PC-9 (cell line): ENCODE measurements at places on chromosomes 2 and 18. TPM values are rescaled to one million over a fixed set of nuclear protein-coding genes. Genes with fewer than 3 reads are reported as not detected.

GRCh38 chr2:3588084-3588483, 6.8 kb upstream of the COLEC11 start:
- no peaks in the 10 kb centered on the region for H3K4me1 ChIP-seq
- no peak overlapping the region for H3K27ac ChIP-seq
- H3K27me3 ChIP-seq, result no peaks in the 10 kb centered on the region
- H3K4me3 ChIP-seq, result no peak overlapping the region
- peaks cover 15% of the 10 kb centered on the region for H3K36me3 ChIP-seq
- no peak for DNase-seq

- H3K27ac ChIP-seq, result no peak overlapping the region
- no peak for DNase-seq
- no peak overlapping the region for H3K4me3 ChIP-seq
- H3K36me3 ChIP-seq, result no peaks in the 10 kb centered on the region
- H3K27me3 ChIP-seq, result no peaks in the 10 kb centered on the region
Measured at GRCh38 chr2:217433522-217433921, 569.3 kb downstream of the TNS1 start.

DNA sequence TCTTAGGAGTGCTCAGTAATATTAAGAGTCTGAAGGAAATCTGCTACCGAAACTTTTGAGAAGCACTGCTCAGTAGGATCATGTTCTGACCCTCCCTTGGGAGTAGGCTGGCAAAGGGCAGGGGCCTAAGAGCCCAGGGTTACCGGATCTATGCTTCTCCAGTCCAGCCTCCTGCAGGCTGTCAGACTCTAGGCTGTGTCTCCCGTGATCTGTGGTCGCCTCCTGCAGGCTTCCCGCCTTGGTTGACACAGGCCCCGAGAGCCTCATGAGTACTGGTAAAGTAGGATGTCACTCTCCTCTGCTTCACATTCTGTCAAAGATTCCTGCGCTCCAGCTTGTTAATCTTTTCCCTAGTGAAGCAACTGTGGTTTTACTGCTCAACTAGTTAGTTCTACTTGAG, 647.8 kb upstream of the RAB6C start:
- peaks cover 41% of the 10 kb centered on the region for H3K27me3 ChIP-seq
- no peaks in the 10 kb centered on the region for H3K4me1 ChIP-seq
- H3K4me3 ChIP-seq, result no peak overlapping the region
- DNase-seq, result no peak
- H3K27ac ChIP-seq, result no peak overlapping the region
- H3K36me3 ChIP-seq, result no peaks in the 10 kb centered on the region

DNA sequence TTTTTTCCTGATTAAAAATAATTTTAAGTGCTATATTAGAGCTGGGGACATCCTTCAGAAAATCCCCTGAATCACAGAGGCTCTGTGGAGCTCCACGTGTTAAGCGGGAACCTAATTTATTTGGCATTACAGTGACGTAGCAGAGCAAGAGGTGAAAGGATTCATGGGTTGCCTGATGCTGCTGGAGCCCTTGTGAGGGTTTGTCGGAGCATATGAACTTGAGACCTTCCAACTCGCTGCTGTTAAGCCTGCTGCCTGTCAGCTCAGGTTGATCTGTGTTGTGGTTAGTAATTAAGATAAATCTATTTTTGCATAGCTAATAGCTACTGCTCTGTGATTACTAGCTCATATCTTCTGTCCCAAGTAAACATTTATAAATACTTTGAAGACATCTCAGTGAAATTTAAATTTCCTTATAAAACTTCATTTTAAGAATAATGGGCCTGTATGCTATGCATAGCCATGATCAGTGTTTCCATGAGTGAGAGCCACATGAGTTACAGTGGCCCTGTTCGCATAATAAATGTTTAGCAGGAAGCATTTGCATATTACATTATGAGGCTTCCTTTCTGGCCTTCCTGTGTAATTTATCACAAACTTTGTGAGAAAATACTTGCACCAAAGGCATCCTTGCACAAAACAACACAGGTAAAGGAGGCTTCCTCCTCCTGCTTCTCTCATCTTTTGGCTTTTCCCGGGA, 438.9 kb downstream of the PTPRM start:
- H3K27me3 ChIP-seq, result no peaks in the 10 kb centered on the region
- no peaks in the 10 kb centered on the region for H3K4me1 ChIP-seq
- no peak for DNase-seq
- H3K36me3 ChIP-seq, result no peaks in the 10 kb centered on the region
- no peak overlapping the region for H3K27ac ChIP-seq
- H3K4me3 ChIP-seq, result no peak overlapping the region

GRCh38 chr2:135984199-135985017, 1.0 kb downstream of the DARS1 start:
- peak overlapping the region; percentile 93 for H3K27ac ChIP-seq
- H3K4me1 ChIP-seq, result peaks cover 15% of the 10 kb centered on the region
- H3K27me3 ChIP-seq, result no peaks in the 10 kb centered on the region
- H3K36me3 ChIP-seq, result 0 out of 2 replicates have a peak, but pooled peaks cover 27% of the 10 kb centered on the region

DNA sequence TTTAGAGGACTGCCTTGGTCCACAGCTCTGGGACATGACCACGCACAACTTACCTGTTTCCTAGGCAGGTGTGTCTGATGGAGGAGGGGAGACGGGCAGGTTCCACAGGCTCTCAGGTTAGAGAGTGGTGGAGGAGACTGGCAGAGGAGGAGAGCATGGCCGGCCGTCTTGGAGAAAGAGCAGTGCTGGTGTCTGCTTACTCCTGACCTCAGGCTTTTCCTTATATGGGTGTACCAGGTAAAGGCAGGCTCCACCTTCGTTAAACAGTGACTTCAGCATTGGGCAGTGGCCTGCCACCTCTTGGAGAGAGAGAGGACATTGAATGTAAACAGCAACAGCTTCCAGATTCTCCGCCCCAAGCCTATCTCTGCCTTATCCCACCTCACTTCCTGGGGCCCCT, at the start of gene CAPN13:
CAPN13 (minus strand) TSS at position 198 of the 400 bp plus-strand sequence. CDS start 20,121 bp downstream, outside the sequence.
- peak within 1 kb of the TSS; percentile 36 for H3K27ac ChIP-seq
- peak within 1 kb of the TSS; percentile 47 for H3K4me3 ChIP-seq
- H3K36me3 ChIP-seq, result no peaks in the 10 kb centered on the region
- peaks cover 32% of the 10 kb centered on the region for H3K4me1 ChIP-seq

DNA sequence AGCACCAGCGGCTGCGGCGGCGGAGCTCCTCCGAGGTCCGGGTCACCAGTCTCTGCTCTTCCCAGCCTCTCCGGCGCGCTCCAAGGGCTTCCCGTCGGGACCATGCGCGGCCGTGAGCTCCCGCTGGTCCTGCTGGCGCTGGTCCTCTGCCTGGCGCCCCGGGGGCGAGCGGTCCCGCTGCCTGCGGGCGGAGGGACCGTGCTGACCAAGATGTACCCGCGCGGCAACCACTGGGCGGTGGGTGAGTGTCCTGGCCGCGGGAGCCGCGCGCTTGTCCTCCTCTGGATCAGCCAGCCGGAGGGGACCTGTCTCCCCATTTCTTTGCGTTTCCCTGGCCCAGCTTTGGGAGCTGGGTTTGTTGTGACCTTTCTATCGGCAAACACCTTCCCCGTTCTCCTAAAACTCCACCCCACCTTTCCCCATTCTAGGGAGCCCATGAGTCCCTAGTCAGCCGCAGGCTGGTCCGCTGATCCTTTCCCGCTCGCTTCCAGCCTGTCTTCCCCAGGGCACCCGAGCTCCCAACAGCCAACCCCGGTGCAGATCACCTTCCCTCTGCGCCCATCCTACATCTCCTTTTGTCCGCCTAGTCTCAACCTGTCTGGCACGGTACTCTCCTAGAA, 316 bp downstream of the GRP start:
- no peaks in the 10 kb centered on the region for H3K4me1 ChIP-seq
- no peaks in the 10 kb centered on the region for H3K36me3 ChIP-seq

- H3K27ac ChIP-seq, result no peak overlapping the region
- H3K36me3 ChIP-seq, result no peaks in the 10 kb centered on the region
- H3K27me3 ChIP-seq, result no peaks in the 10 kb centered on the region
- H3K4me3 ChIP-seq, result no peak overlapping the region
Measured at GRCh38 chr2:211225784-211226183, 669.4 kb downstream of the CPS1 start.

DNA sequence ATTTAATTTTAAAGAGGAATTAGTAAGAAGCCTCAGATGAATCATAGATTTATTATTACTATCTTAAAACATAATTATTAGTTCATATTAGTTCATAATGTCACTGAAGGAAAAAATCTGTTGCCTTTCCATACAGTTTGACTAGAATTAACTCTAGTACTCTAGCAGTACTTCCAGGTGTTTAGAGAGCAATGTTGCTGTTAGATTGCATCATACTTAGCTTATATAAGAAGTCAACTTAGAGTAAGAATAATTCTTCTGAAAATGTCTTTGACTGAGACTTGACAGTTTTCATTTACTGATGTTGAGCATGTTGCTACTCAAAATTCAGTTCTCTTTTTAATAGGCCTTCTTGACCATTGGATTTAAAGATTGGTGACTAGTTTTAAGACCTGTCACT, 4.7 kb downstream of the RAB3GAP1 start:
- H3K27me3 ChIP-seq, result no peaks in the 10 kb centered on the region
- peak overlapping the region; percentile 42 for H3K27ac ChIP-seq
- DNase-seq, result peak; percentile 34
- H3K4me3 ChIP-seq, result no peak overlapping the region
- H3K36me3 ChIP-seq, result peaks cover 17% of the 10 kb centered on the region
- H3K4me1 ChIP-seq, result peaks cover 24% of the 10 kb centered on the region

- H3K36me3 ChIP-seq, result no peaks in the 10 kb centered on the region
- H3K27me3 ChIP-seq, result no peaks in the 10 kb centered on the region
- no peak overlapping the region for H3K27ac ChIP-seq
- DNase-seq, result no peak
Measured at GRCh38 chr2:102235042-102235473, 48.2 kb downstream of the IL1RL2 start.

GRCh38 chr2:161273038-161273760, 35.0 kb upstream of the PSMD14 start:
- no peaks in the 10 kb centered on the region for H3K27me3 ChIP-seq
- H3K36me3 ChIP-seq, result no peaks in the 10 kb centered on the region
- DNase-seq, result peak; percentile 41
- no peak overlapping the region for H3K4me3 ChIP-seq
- no peak overlapping the region for H3K27ac ChIP-seq

GRCh38 chr2:96903815-96904214, 33.9 kb upstream of the SEMA4C start:
- no peak overlapping the region for H3K4me3 ChIP-seq
- peak; percentile 25 for DNase-seq
- no peaks in the 10 kb centered on the region for H3K36me3 ChIP-seq
- H3K4me1 ChIP-seq, result peaks cover 10% of the 10 kb centered on the region
- no peak overlapping the region for H3K27ac ChIP-seq

DNA sequence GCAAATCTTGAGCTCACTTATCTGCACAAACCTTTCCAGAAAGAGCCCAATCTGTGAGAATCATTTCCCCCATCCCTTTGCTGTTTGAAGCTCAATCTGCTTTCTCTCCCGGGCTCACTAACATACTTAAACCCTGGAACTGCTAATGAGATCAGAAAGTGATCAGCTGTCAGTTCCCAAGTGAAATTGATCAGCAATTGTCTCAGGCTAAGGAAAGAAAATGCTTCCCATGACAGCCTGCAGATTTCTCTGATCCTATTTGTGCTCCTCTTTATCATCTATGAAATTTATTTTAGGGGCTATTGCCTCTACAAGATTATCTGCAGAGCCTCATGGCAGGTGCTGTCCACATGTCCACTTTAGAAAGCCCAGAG, 239.0 kb upstream of the CXCR4 start:
- no peak for DNase-seq
- no peaks in the 10 kb centered on the region for H3K27me3 ChIP-seq
- H3K4me1 ChIP-seq, result peaks cover 6% of the 10 kb centered on the region; the same call in 1 of the 2 replicates
- H3K4me3 ChIP-seq, result no peak overlapping the region
- H3K36me3 ChIP-seq, result no peaks in the 10 kb centered on the region
- H3K27ac ChIP-seq, result no peak overlapping the region

- H3K4me3 ChIP-seq, result no peak overlapping the region
- no peaks in the 10 kb centered on the region for H3K27me3 ChIP-seq
- no peaks in the 10 kb centered on the region for H3K36me3 ChIP-seq
- H3K4me1 ChIP-seq, result no peaks in the 10 kb centered on the region
- H3K27ac ChIP-seq, result no peak overlapping the region
- DNase-seq, result no peak
Measured at GRCh38 chr2:143150287-143150686, 21.1 kb downstream of the ARHGAP15 start.

- H3K4me3 ChIP-seq, result no peak overlapping the region
- peaks cover 23% of the 10 kb centered on the region for H3K4me1 ChIP-seq
- no peak overlapping the region for H3K27ac ChIP-seq
- H3K27me3 ChIP-seq, result no peaks in the 10 kb centered on the region
Measured at GRCh38 chr2:9778471-9779316, 64.6 kb upstream of the TAF1B start.

DNA sequence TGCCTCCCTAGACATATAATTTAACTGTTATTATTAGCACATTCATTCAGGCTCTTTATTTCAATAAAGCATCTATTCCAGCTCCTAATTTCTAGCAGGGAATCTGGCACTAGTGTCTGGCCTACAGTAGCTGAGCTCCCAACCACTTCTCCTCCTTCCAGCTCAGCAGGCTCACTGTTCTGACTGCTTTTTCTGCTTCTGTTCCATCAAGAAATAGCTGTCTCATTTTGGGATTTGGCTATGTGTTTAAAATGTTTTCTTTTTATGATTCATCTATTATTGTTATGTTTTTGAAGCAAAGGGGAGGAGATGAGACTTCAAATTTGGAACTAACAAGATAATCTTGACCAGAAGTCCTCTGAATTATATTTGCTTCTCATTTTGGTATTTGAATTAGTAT, 172.7 kb upstream of the SMAD7 start:
- H3K27ac ChIP-seq, result no peak overlapping the region
- no peaks in the 10 kb centered on the region for H3K36me3 ChIP-seq
- no peak overlapping the region for H3K4me3 ChIP-seq
- no peaks in the 10 kb centered on the region for H3K27me3 ChIP-seq

DNA sequence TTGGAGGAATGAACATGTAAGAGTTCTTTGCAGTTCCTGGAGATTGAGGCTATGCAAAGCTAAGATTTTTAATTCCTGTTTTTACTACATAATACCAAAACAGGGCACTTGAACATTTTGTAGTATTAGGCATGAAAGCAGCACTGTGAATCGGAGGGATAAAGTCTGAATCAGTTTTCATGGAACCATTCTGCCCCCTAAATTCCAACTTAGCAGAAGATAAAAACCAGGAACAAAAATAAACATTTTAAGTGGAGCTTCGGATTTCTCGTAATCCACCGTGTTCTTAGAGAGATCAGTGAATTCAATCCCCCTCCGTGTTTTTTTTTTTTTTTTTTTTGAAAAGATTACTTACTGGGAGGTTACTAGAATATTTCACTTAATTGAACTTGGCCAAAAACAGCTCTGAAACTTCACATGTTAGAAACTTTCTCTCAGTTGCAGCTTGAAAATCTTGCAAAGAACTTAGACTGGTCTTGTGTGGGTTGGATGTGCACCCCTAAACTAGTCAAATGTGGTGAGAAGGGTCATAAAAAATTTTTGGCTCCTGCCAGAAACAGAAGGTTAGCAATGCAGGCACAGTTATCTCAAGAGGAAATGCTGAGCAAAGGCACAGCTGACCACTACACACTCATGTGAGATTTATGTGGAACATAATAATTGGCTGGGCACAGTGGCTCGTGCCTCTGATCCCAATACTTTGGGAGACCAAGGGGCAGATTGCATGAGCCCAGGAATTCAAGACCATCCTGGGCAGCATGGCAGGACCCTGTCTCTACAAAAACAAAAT, 145.4 kb upstream of the RNF152 start:
- no peaks in the 10 kb centered on the region for H3K27me3 ChIP-seq
- no peaks in the 10 kb centered on the region for H3K4me1 ChIP-seq
- H3K36me3 ChIP-seq, result no peaks in the 10 kb centered on the region
- DNase-seq, result no peak
- H3K4me3 ChIP-seq, result no peak overlapping the region

The CDH19 gene
- not detected in 2 replicates for total RNA-seq

The KIAA2012 gene
- total RNA-seq, result not detected in 2 replicates

The ZBTB7C gene
- total RNA-seq, result not detected in 2 replicates

The UGT1A10 gene
- total RNA-seq, result not detected in 2 replicates

The SLC9A4 gene
- total RNA-seq, result 0.85 and 1.1 TPM in 2 replicates

The TTN gene
- total RNA-seq, result not detected in 2 replicates

The UPP2 gene
- total RNA-seq, result not detected in 2 replicates

The TMEM163 gene
- total RNA-seq, result 1.4 and 2.4 TPM in 2 replicates

The TWSG1 gene
- total RNA-seq, result 52.1 and 55.8 TPM in 2 replicates

The KLHL41 gene
- not detected in 2 replicates for total RNA-seq
